ENCODE measurements at places on chromosomes 3 and 15.
A peak's percentile ranks its signal among the peaks of the same experiment; 100 is the strongest.

DNA sequence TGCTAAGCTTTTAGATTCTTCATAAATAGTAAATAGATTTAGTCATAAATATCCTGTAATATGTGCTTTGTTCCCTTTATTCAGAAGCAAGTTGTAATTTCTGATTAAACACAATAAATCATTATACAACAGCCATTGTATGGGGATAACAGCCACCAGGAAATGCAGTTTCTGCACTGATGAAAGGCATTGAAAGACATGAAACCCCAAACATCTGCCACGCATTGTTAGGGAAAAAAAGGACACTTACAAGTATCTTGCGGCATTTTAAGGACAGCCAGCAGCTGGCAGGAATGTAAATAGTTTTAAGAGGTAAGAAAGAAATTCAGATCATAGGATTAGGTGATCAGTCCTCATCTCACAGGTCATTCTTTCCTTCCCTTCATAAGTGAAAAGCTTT lies 801.1 kb upstream of the LMCD1 start:
- DNase-seq: no peak

- no peak for DNase-seq
Measured at GRCh38 chr3:98906230-98906629, 4.7 kb upstream of the DCBLD2 start.

DNA sequence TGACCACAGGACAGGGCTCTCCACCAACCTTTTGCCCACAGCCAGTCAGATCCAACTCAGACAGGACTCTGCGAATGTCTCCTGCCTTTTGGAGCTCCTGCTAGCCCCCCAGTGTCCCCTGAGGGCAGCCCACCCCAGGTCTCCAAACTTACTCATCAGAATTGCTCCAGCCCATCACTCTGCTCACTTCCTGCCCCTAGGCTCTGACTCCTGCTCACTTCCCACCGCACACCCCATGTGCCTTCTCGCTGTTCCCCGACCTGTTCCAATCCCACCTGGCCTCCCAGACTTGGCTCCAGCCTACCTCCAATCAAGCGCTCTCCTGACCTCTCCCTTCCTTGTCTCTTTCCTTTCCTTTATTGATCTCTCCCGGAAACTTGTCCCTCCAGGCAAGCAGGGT lies 5.9 kb upstream of the STRA6 start:
- no peak for DNase-seq

- no peak for DNase-seq
Measured at GRCh38 chr15:75107516-75107907, 84.1 kb downstream of the PPCDC start.

GRCh38 chr15:89436560-89437311 lies 59.6 kb downstream of the RHCG start:
- no peak for DNase-seq

DNA sequence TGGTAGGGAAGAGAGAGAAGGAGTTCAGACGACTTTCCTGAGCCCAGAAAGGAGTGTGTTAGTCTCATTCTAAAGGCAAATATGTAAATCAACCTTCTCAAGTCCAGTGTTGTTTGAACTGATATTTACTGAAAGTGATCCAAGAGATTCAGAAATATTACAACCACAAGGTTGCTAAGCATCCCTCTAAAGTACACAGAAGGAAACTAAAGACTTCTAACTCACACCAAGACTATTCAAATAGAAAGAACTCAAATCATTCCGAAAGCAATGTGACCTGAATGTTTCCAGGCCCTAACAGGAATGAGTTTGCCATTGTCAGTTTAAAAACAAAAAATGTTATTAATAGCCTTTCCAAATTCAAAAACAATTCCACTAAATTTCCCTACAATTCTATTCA lies 56.9 kb upstream of the VGLL3 start:
- DNase-seq: no peak

DNA sequence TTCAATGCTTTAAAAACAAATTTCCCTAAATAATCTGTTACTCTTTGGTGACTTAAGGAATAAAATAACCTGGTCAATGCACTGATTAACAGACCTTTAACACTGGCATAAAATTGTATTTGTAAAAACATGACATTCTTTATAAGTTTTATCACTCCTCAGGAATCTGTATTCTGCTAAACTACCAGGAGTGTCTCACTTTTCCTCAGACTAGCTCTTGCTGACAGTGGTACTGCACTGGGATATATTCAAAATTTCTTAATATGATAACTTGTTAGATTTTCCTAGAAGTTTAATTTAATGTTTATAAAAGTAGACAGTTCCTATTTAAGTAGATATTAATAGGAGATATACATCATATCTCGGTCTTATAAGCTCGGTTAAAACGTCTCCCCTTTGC lies 363.4 kb upstream of the ARHGEF26 start:
- DNase-seq: no peak

DNA sequence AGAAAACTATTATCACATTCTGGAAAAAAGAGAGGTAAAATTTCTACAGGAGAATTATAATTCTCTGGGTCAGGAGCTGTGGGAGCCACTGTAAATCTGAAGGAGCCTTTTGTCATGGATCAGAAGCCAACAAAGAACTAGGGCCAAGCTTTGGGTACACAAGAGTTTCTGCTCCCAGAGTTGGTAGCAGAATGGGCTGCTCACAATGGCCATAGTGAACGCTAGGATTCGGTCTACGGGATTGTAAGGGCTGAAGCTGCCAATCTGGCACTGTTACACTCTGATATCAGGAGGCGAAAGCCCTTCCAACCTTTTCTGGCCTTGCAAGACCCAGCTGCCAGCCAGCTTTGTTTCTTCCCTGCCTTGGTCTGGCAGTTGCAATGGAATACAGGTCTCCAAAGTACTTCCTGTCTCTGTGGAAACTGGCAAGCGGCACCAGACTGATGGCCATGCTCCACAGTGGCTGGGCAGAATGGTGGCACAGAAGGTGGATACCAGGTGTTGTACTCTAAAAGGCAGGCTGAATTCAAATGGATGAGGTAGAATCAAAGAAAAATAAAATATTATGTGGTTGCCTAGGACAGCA lies 831.7 kb downstream of the CADM2 start:
- no peak for DNase-seq

DNA sequence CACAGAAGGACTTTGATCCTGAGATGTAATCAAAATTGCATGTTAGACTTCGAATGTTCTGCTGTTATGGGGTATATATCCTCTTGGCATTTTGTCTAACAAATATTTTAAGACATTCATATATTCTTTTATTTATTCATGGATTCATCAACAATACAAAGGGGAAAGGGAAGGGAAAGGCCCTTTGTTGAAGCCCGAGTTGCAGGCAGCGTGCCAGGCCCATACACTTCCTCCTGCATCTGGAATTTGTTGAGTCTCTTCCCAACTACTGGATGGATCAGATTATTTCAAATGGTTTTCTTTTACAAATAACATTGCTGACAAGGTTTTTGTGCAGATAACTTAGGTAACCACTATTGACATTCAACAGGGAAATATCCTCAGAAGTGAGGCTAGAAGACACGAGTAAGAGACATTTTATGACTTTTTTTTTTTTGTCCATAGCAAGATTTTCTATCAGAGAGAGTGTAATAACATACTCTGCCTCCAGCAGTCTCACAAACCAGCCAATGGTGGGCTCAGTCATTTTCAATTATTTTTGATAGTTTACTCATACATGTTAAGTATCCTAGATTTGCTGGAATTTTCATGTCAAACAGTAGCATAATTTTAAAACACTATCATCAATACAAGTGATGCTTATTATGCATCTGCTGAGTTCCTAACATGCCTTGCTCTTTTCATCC lies 94.3 kb downstream of the RPL39L start:
- no peak for DNase-seq

- no peak for DNase-seq
Measured at GRCh38 chr3:59608356-59608755, 558.5 kb upstream of the CFAP20DC start.

DNA sequence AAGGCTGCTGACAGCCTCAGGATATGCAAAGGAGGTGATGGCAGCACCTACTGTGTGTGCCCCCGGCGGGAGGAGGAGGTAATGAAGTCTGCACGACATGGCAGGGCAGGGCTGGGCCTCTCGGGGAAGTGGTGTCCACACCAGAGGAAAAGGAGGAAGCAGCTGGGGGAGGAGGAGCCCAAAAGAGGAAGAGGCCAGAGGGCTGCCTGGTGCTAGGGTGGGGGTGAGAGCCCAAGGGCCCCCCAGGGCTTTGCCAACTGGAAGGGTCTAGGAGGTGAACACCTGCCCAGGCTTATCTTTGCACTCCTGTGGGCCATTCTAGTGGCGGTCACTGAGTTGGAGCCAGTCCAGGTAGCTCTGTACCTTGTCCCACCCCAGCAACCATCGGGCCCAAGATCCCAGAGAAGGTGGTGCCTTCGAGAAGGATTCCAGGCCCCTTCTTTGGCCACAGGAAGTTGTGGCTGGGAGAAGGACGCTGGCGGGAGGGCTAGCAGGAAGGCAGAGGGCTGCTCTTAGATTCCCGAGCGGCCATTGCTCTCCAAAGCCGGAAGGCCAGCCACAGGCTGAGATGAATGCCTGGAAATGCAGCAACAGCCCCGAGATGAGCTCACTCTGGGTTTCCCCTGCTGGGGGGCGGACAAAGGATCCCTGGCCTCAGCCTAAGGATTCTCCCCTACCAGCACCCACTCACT lies 7.0 kb downstream of the GNAI2 start:
- DNase-seq: peak; percentile 34

DNA sequence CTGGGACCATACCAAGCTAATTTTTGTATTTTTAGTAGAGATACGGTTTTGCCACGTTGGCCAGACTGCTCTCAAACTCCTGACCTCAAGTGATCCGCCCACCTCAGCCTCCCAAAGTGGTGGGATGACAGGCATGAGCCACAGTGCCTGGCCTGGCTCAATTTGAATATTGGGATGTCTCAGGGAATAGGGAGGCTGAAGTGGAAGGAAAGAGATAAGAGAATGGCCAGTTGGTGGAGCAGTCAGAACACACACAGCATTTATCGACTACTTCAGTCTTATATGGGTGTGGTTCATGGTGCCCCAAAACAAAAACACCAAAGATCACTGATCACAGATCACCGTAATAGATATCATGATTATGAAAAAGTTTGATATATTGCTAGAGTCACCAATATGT lies 144.4 kb downstream of the GMNC start:
- DNase-seq: no peak

DNA sequence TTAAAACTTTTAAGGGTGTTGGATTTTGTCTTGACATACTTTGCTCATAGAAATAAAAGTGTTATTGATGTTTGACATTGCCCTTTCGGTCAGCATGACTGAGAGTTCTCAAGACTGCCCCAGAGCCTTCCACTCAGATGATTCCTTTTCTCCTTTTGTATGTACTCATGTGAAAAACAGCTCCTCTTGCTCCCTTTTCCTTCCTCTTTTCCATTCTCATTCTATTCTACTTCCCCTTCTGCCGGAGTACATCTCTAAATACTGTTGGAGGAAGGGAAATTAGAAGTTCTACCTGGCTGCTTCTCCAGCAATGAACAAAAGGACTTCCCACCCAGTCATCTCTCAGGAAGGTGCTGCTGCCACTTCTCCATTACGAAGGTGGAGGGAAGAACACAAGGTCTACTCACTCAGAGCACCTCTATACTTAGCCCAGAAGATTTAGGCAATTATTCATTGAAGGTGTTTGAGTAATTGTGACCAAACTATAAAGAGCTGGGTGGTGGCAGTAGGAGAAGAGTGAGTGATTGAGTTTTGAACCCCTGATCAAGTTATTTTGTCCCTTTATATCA lies 163.8 kb upstream of the MBNL1 start:
- no peak for DNase-seq
